ENCODE measurements at places on chromosomes 6 and 20.

- DNase-seq: no peak
Measured at GRCh38 chr20:62284448-62284847, 18.3 kb upstream of the ADRM1 start.

- DNase-seq: no peak
Measured at GRCh38 chr6:62086047-62086446, 200.0 kb downstream of the KHDRBS2 start.

GRCh38 chr6:130362128-130362527, 3.7 kb upstream of the TMEM200A start:
- DNase-seq: no peak

DNA sequence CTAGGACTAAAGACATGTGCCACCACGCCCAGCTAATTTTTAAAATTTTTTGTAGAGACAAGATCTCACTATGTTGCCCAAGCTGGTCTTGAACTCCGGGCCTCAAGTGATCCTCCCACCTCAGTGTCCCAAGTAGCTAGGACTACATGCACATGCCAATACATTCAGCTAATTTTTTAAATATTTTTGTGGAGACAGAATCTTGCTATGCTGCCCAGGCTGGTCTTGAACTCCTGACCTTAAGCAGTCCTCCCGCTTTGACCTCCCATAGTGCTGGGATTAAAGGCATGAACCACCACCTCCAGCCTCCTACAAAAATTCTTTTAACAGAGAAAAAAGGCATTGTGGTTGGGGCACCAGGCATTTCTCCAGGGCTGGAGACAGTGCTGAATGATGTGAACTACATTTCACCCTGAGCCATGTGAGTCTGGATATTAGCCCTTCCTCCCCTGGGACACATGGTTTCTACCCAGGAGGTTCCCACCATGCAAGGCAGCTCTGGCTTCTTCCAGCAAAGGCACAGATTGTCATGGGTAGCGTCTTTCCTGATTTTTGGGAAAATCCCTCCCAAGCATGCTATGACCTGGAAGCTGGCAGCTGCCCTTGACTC, 36.3 kb upstream of the CMTR1 start:
- DNase-seq: no peak
